GM04504 (cell line): ENCODE measurements at places on chromosomes 1 and 21.

DNA sequence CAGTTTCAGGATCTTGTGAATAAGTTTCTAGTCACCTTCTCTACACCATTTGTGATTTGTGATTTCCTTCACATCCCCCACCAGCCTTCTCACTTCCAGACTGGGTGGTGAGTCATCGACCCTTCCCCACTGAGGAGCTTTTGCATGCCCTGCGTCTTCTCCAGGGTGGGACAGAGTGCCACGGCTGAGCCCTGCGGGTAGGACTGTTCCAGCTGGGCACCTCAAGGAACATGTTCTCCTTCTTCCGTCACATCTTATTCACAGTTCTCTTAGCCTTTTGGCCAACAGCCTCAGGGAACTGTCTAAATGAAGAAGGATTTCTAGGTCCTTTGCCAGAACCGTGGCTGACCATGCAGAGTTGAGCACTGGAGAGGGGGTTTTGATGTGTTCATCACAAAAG is 116.5 kb downstream of the TMEM53 start:
- no peak for DNase-seq

- no peak for DNase-seq
Measured at GRCh38 chr1:53593758-53594380, 134.7 kb downstream of the DMRTB1 start.

DNA sequence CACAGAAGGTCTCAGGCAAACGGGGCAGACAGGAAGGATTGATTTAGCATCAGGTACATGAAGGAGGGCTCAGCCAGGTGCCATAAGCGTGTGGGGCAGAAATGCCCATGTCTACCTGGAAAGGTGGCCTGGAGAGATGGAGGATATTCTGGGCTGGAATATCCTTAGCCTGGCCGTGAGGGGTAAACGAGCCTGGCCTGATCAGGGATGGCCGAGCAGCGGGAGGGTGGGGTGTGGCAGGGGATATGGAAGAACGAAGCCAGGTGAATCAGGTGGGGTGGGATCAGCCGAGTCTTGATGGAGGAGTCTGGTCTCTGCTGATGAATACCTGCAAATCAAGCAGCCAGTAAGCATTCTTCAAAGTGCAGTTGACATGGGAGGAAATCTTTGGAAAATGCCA is 35.5 kb upstream of the TTC22 start:
- DNase-seq, result no peak

DNA sequence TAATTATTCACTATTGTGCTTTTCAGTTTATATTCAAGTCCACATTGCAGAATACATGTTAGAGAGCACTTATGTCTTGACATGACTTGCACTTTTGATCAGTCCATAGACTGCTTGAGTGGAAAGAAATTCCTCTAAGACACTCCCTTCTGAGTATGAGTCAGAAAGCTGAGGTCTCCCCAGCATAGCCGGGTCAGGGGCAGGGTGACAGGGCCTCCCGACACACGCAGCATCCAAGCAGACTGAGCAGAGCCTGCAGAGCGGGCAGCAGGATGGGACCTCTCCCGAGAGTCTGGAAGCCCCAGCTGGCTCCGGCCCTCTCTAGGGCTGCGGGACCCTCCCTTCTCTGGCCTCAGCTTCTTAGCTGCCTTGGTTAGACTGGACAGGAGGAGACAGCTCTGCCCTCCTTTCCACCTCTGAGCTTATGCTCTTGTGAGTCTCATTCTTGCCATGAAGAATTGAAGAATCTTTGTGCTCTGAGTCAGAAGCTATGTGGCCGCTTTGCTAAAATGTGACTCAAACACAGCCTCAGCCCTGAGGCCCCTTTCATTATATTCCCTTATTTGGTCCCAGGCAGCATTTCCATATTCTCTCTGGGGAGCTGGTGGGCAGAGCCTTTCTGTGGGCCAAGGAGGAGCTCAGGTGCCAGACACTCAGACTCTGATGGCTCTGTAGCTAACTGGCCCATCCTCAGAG is 11.2 kb upstream of the CAPN2 start:
- peak; percentile 92 for DNase-seq

DNA sequence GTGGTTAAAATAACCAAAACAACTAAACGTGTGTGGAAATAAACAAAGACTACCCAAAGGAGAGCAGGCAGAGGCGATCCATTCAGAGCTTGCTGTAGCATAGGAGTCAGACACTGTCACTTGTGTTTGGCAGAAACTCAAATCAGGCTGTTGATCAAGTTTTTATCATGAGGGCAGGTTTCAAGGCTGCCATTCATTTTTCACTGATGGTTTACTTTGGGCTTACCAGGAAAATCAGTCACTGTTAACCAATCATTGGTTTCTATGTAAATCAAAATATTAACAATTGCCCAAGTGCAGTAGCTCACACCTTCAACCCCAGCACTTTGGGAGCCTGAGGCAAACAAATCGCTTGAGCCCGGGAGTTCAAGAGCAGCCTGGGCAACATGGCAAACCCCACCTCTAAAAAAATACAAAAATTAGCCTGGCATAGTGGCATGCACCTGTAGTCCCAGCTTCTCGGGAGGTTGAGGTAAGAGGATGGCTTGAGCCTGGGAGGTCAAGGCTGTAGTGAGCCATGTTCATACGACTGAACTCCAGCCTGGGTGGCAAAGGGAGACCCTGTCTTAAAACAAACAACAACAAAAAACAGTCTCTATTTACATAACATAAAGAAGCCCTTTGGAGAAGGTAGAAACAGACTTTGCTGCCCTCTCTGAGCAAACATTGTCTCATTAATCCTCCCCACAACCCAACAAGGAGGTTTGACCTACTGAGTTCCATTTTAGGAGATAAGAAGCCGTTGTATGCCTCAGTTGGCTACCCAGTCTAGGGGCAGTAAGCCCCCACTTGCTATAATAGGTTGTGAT is 21.1 kb upstream of the ETS2 start:
- DNase-seq, result no peak

- no peak for DNase-seq
Measured at GRCh38 chr1:176033474-176033873, 173.6 kb downstream of the COP1 start.

DNA sequence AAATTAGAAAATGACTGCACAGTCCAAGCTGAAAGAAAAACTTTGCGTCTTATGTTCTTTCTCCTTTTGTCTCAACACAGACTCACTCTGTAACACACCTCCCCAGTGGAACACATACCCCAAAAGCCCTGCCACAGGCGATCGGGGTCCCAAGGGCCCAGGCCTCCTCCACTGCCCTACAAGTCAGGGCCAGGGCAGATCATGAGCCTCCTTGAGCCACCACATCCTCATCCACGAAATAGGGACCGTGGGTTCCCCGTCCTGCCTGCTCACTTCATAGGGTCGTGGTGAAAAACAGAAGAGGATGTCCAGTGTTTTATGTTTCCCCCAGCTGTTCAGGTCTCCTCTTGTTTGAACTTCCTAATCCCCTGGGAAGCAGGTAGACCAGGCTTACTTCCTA is 116.7 kb downstream of the KCNN3 start:
- DNase-seq, result no peak

- no peak for DNase-seq
Measured at GRCh38 chr1:158654571-158654970, 31.9 kb downstream of the SPTA1 start.

- DNase-seq, result no peak
Measured at GRCh38 chr1:187032316-187032981, 203.7 kb downstream of the PLA2G4A start.

DNA sequence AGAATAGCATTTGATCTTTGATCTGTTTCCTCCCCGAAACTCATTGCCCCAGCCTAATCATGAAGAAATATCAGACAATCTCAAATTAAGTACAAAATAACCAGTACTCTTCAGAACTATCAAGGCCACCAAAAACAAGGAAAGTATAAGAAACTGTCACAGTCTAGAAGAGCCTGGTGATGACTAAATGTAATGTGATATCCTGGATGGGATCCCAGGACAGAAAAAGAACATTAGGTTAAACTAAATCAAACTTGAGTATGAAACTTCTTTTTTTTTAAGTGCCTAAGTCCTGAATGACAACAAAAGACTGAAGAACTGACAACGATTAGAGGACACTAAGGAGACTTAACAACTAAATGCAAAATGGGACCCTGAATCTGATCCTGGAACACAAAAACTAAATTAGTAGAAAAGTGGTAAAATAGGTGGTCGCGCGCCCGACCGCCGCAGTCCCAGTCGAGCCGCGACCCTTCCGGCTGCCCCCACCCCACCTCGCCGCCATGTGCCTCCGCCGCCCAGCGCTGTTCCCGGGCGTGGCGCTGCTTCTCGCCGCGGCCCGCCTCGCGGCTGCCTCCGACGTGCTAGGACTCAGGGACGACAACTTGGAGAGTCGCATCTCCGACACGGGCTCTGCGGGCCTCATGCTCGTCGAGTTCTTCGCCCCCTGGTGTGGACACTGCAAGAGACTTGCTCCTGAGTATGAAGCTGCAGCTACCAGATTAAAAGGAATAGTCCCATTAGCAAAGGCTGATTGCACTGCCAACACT is 5.5 kb upstream of the PRKAB2 start:
- no peak for DNase-seq
